ENCODE measurements at places on chromosomes 16 and 17.

DNA sequence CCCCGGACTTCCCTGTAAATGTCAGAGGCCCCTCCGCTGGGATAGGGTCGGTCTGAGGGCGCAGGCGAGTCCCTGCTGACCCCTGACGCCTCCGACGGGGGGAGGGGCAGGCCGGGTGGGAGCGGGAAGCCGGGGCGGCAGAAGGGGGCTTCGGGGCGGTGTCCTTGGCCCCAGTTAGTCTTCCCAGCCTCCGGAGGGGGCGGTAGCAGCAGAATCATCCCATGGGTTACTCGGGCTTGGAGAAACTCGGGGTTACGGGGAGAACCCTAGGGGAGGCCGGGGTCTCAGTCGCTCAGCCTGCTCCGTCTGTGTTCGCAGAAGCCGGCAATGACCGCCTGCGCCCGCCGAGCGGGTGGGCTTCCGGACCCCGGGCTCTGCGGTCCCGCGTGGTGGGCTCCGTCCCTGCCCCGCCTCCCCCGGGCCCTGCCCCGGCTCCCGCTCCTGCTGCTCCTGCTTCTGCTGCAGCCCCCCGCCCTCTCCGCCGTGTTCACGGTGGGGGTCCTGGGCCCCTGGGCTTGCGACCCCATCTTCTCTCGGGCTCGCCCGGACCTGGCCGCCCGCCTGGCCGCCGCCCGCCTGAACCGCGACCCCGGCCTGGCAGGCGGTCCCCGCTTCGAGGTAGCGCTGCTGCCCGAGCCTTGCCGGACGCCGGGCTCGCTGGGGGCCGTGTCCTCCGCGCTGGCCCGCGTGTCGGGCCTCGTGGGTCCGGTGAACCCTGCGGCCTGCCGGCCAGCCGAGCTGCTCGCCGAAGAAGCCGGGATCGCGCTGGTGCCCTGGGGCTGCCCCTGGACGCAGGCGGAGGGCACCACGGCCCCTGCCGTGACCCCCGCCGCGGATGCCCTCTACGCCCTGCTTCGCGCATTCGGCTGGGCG is 542 bp downstream of the GUCY2D start:
- DNase-seq, result peak; percentile 64

DNA sequence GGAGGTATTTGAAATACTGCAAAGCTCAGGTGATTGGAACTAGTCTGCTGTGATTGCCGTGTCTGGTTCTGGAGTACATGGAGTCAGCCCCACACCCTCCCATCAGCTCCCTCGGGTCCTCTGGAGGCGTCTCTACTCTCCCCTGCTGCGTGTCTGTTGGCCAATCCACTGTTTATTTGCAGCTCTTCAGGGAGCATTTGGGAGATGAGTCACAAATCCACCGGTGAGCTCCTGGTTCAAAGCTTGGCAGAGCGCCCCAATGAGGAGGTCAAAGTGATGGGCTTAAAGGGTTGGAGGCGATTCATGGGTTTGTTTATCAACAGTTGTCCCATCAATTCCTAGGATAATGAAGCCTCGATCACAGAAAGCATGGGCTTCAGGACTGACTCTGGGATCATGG is 14.6 kb downstream of the CALB2 start:
- no peak for DNase-seq

- DNase-seq, result no peak
Measured at GRCh38 chr16:68782198-68783174, 45.4 kb downstream of the CDH1 start.

DNA sequence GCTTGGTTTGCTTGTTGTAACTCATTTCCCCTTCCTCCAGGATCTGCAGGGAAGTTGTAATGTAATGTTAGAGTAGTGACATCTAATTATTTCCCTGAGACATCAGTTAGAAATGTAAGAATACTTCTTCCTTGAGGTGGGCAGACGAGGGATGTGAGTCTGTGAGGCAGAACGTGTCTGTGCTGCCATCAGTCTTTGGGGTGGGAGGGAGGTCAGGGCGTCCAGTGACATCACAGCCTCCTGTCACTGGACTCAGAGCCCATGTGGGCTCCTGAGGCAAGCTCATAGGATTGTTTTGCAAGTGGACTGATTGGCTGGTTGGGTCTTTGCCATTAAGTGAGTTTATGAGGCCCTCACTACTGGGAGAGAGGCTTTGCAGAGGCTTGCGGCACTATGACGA is 188.8 kb downstream of the CCDC182 start:
- no peak for DNase-seq

DNA sequence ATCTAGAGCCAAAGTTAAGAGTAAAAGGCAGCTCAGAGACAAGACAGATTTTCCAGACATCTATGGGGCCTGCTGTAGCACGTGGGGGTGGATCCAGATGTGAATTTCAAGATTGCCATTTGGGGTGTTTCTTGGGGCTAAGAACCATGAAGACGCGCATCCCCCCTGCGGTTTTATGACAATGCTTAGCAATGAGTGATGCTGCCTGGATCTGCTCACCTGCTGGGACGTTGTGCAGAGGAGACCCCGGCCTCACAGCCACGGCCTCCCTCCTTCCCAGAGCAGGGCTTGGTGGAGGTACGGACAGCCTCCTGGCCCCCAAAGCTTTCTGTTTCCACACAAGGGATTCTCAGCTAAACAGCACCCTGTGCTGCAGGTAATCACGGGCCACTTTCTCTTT is 151.5 kb upstream of the DYNLRB2 start:
- DNase-seq, result no peak

GRCh38 chr17:73340093-73340596 is 28.3 kb upstream of the CDC42EP4 start:
- DNase-seq, result no peak

DNA sequence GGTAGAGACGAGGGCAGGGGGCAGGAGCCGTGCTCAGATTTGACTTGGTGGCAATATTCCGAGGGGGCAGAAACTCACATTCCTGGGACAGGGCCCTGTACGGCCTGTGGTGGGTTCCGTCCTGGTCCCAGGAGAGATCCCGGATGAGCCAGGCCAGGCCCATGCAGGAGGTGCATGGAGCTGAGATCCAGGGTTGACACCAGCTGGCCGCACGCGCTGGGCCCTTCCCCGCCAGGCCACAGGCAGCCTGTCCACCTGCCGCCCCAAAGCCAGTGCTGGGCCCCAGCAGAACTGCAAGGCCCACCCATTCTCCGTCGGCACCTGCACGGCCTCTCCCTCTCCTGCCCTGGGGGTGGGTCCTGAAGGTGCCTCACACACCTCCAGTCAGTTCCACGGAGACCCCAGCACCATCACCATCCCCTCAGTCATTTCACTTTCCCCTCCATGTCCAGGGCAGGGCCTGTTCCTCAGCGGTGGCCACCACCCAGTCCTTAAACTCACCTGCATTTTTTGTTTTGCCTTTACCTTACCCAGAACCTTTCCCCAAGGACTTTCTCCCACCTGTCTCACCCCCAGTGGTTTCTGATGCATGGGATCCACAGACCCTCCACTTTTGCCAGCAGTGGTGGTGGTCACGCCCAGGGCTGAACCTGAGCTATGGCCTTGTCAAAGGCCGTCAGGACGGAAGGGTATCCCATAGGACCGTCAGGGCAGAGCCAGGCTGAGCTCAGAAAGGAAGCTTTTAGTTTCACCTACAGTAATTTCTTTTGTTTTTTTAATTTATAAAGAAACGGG is 25.1 kb upstream of the CDH15 start:
- DNase-seq, result no peak

- DNase-seq, result no peak
Measured at GRCh38 chr17:63827801-63828221, 348 bp upstream of the FTSJ3 start.

DNA sequence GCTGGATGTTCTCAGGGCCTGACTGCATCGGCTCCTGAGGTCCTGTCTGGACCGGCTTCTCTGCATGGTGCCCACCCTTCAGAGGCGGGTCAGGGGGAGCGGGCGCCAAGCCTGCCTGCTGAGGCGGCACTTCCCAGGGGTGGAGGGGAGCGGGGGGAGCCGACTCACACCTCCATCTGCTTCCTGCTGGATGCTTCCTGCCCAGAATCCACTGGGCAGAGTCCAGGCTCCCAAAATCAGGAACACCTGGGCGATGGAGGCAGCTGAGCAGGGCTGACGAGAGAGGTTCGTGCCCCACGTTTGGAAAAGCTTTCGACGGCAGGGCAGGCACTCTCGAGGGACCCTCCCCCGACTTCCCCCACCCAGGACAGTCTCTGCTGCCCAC is 42.2 kb downstream of the TIMM22 start:
- no peak for DNase-seq

DNA sequence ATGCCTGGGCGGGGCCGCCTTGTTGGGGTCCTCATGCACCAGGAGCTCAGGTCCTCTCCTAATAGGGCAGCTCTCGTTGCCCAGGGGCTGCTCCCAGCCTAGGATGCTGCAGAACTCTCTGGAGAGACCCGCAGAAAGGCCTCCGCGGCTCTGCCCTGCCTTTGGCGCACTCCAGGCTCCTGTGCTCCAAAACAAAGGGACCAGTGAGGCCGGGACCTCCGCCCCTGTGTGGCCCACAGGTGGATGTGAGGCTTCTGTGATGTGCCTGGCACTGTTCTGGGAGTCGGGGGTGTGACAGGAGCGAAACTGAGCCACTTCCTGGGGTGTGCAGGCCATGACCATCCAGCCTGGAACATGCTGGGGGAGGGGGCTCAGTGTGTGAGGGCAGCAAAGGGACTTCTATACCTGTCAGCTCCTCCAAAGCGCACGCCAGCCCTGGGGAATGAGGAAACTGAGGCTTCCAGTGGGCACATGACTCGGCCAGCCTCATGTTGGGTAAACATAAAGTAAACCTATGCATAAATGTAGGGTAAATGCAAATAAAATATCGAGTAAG is 153.2 kb downstream of the IRF8 start:
- no peak for DNase-seq

DNA sequence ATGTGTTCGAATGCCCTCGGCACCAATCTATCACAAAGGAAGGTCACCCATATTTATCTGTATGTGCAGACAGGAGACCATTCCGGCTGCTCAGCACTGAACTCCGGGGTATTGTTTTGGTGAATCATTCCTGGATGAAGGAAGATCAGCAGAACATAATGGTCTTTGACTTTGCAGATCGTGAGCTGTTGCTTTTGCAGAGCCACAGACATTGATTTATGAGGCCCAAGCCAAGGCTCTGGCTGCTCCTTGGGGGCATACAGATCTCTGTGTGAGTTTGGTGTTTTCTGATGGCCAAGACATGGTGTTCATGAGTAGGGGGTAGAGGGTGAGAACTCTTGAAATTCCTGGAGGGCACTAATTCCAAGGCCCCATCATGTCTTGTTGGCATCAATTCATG is 458.8 kb upstream of the HSBP1 start:
- DNase-seq, result no peak

- no peak for DNase-seq
Measured at GRCh38 chr16:4798456-4798855, 3.3 kb downstream of the SMIM22 start.

DNA sequence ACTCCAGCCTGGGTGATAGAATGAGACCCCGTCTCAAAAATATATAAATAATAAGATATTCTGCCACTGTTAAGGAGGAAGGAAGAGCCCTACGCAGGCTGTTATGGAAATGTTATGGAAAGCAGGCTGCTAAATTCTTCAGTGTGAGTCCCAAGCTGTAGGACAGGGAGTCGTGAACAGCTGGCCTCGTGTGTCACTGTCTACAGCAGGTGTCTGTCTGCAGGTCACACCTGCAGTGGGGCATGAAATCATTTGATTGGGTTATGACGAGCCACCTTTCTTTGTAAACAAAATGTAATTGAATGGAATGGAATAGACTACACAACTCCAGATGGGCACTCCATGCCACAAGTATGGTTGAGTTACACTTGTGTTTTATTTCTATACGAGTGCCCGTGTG is 15.6 kb upstream of the LITAF start:
- DNase-seq, result no peak

DNA sequence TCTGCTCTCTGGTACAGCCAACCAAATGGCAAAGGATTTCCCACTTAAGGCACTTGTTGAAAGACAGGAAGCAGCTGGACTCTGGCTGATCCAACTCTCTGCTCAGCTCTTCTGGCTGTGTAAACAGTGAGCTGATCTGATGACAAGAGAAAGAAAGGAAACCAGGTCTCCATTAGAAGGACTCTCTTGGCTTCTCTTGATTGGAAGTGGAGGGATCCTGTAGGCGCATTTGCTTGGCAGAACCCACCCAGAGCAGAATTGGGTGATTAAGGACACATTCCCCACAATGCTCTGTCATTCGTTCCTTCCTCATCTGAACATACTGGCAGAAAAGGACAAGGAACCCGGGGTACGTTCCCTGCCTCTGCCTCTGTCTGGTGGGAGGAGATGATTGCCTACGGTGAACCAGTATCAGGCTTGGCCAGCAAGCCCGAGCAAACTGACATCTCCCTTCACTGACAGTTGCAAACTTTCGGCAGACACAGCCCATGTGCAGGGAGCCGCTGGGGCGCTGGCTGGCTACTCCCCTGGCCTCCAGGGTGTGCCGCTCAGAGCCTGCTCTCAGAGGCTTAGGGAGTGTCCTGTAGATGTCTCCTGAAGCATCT is 29.1 kb downstream of the LDHD start:
- no peak for DNase-seq

- DNase-seq, result no peak
Measured at GRCh38 chr17:73285603-73285908, 23.9 kb upstream of the CPSF4L start.

GRCh38 chr17:9837551-9838471 is 12.1 kb downstream of the GLP2R start:
- DNase-seq, result no peak

- DNase-seq, result peak; percentile 93
Measured at GRCh38 chr17:42677012-42677857, 441 bp upstream of the PLEKHH3 start.

- peak; percentile 84 for DNase-seq
Measured at GRCh38 chr17:8300627-8301242, 5.5 kb upstream of the SLC25A35 start.

GRCh38 chr17:6901086-6901485 is 69.6 kb upstream of the TEKT1 start:
- no peak for DNase-seq

GRCh38 chr16:14559809-14560241 is 70.2 kb downstream of the PARN start:
- DNase-seq, result no peak

GRCh38 chr16:50329446-50330189 is 39.2 kb downstream of the BRD7 start:
- no peak for DNase-seq

DNA sequence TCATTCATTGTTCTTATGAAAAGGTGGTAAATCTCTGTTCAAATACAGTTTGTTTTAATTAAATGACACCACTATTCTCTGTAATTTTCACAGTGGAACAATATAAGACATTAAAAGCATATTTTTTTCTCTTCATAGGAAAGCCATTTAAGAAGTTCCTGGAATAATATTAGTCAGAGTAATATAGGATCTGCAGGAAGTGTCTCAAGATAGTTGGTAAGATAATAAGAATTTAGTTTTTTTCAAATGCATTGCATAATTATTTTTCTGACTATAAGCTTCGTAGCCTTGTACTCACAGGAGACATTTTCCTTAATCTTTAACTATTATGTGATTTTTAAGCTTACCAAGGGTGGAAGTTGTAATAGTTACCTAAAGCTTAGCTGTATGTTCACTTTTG is 16.9 kb downstream of the STXBP4 start:
- no peak for DNase-seq

GRCh38 chr17:8015236-8015956 is 13.0 kb downstream of the GUCY2D start:
- DNase-seq, result no peak

- DNase-seq, result no peak
Measured at GRCh38 chr17:40702271-40702670, 1.3 kb downstream of the KRT24 start.
